ENCODE measurements at places on chromosomes 5 and 9. TPM values are rescaled to one million over a fixed set of nuclear protein-coding genes. Genes with fewer than 3 reads are reported as not detected.

DNA sequence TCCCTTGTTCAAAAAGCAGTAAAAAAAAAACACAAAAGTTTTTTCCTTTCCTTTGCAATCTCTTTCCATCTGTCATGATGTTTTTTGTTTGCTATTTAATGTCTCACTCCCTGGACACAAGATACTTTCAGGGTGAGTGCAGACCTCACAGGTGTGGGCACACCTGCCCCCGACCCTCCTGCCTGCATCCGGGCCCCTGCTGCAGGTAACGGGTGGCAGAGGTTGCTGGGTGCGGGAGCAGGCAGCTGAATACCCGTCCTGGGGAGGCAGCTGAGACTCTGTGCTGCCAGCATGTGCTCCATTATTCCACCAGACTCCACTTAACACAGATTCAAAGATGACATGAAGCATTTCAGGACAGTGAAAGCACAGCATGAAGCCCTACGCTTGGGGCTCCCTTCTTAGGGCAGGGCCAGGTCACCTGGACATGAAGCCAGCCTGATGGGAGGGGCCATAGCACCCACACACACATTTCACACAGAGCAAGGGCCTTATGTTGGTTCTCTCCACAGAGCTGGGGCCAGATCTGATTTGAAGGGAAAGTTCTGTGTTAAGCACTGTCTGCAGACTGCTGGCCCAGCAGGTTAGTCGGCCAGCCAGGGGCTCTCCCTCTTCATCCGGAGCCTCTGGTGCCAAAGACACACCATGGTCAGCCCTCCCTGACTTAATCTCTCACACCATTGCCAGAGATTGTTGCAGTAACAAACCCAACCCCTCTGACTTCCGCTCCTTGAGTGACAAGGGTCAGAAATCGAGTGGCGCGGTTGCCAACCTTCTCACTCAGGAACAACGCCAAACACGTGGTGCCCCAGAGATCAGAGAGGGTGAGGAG lies 13.0 kb downstream of the NEK6 start:
- no peak overlapping the region for H3K27ac ChIP-seq
- peaks cover 4% of the 10 kb centered on the region for H3K27me3 ChIP-seq

GRCh38 chr5:92653730-92654461 lies 927.1 kb downstream of the NR2F1-AS1 start:
- no peak overlapping the region for H3K4me3 ChIP-seq
- H3K27ac ChIP-seq: no peak overlapping the region
- no peak for DNase-seq
- no peaks in the 10 kb centered on the region for H3K36me3 ChIP-seq

DNA sequence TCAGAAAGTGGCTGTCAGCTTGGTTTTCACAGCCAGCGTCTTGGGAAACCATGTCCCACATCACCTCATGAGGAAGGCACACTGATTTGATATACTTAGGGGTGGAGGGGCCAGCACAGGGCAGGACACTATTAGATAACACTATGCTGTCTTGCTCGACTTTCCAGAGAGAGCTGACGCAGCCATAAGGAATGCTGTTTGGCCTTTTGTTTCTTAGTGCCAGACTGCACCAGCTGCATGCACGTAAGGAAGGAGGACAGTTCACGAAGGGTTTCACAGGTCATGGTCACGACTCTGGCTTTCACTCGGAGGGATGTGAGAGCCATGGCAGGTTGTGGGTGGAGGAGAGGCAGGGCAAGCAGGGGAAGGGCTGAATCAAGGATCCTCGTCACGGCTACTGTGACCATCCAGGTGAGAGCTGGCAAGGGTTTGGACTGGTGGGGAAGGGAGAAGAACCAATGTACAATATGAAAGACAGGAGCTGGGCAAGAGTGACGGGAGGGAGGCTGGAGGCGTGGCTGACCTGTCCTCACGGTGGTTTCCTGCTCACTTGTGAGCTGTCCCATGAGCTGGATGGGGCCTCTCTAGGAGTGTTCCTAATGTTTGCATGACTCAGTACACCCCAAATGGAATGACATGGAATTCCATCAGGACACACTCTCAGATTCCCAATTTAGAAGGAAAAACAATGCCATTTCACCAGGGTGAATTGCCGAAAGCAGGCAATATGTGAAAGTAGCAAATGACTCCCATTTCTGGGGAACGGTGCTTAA lies 61.7 kb downstream of the OTULIN start:
- H3K27me3 ChIP-seq: no peaks in the 10 kb centered on the region
- no peak for DNase-seq
- H3K4me1 ChIP-seq: peaks cover 4% of the 10 kb centered on the region

DNA sequence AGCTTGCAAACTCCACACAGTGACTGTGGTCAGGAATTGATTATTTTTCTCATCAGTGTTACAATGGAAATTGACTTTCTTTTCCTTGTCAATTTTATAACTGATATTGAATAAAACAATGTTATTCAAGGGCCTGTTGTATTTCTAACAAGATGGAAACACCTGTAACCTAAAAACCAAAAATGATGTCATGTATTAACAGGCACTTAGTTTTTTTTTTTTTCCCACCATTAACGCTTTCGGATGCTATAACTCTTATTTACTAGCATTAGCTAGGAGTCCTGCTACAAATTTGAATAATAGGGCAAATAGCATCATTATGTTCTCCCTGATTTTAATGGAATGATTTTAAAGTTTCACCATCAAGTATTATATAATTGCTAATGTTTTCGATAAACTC lies 30.3 kb downstream of the RNF180 start:
- no peak overlapping the region for H3K4me3 ChIP-seq
- no peaks in the 10 kb centered on the region for H3K4me1 ChIP-seq
- H3K27ac ChIP-seq: no peak overlapping the region
- H3K36me3 ChIP-seq: no peaks in the 10 kb centered on the region

TNFSF15 gene
- 1.5 TPM for total RNA-seq

RNF14 gene
- total RNA-seq: 32.2 TPM

ST8SIA4 gene
- 61.3 TPM for total RNA-seq

CEP72 gene
- total RNA-seq: 33.2 TPM

Measured in activated CD4-positive, alpha-beta T cell treated with anti-CD3 and anti-CD28 coated beads, Interleukin-2, amount 10 ng/mL, durations not matched to agents 24 days and 14 days (primary cell).